Fibroblast of upper back skin (primary cell): ENCODE measurements at places on chromosomes 7 and 10.

- peak; percentile 39 for DNase-seq
These were observed 97.4 kb upstream of the PIK3CG start for GRCh38 chr7:106767498-106768323.

DNA sequence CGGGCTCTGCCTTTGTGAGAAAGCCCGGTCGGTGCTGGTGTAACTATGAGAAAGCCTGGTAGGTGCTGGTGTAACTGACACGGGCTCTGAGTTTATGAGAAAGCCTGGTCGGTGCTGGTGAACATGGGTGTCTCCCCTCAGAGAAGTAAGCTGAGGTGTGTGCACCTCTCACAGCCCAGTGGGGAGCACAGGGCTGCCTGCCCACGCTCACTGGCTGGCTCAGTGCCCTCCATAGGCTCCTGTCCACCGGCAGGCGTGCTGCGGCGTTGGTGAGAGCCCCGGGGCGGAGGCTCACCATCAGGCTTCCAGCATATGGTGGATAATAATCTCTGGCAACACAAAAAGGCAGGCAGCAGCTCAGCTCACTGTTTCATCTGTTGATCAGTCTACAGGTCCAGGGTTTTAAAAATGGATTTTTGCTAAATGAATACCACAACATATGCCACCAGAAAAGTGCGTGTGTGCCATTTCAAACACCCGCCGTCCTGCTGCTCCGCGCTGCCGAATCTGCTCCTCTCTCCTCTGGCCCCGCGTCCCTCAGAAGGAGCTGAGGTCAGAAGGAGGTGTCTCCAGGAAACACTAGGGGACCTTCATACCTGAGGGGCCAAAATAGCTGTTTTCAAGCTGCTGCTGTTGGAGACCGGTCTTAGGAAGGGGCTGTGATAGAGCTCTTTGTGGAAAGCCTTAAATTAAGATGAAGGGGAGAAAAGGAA lies 365.7 kb downstream of the DNAJB6 start:
- DNase-seq, result no peak

DNA sequence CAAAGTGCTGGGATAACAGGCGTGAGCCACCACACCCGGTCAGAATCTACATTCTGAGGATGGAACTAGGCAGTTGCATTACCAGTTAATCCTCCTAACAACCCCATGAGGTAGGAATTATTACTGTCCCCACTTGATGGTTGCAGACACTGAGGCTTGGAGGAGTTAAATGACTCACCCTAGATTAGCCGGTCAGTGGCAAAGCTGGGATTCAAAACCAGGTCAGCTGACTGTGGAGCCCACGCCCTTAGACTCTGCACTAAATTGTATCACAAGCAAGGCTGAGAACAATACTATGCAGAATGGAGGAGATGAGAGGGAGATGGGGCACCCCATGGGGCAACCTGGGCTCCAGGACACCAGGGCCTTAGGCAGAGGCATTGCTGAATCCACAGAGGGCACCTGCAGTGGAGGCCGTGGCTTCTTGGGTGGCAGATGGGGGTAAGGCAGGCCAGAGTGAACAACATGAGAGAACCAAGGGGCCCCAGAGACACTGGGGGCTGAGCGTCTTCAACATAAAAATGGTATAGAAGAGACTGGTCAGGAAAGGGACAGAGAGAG lies 723.4 kb downstream of the PARD3 start:
- no peak for DNase-seq

- DNase-seq, result no peak
These were observed 987.3 kb downstream of the CCSER2 start for GRCh38 chr10:85315657-85316056.

- no peak for DNase-seq
These were observed 30.9 kb downstream of the TRIM8 start for GRCh38 chr10:102675011-102675665.

- DNase-seq, result peak; percentile 16
These were observed 241.0 kb downstream of the WDR11 start for GRCh38 chr10:121091961-121092719.

- peak; percentile 68 for DNase-seq
These were observed 244.4 kb downstream of the RPS24 start for GRCh38 chr10:78278058-78278404.

- no peak for DNase-seq
These were observed 345.7 kb downstream of the GATA3 start for GRCh38 chr10:8400151-8400550.

DNA sequence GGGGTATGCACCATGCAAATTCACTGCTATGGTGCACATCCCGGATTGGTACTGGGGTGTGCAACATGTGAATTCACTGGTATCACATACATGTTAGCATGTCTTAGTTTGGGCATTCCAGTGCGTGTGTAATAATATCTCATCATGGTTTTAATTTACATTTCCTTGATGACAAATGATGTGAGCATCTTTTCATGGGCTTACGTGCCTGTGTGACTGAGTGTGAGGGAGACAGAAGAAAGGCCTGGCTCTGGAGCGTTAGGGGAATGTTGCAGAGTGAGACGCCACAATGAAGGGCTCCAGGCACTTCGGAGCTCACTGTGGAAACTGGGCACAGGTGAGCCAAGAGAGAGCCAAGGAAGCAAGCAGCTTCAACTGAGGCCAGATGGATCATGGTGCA lies 162.6 kb downstream of the UBE2H start:
- DNase-seq, result peak; percentile 51

DNA sequence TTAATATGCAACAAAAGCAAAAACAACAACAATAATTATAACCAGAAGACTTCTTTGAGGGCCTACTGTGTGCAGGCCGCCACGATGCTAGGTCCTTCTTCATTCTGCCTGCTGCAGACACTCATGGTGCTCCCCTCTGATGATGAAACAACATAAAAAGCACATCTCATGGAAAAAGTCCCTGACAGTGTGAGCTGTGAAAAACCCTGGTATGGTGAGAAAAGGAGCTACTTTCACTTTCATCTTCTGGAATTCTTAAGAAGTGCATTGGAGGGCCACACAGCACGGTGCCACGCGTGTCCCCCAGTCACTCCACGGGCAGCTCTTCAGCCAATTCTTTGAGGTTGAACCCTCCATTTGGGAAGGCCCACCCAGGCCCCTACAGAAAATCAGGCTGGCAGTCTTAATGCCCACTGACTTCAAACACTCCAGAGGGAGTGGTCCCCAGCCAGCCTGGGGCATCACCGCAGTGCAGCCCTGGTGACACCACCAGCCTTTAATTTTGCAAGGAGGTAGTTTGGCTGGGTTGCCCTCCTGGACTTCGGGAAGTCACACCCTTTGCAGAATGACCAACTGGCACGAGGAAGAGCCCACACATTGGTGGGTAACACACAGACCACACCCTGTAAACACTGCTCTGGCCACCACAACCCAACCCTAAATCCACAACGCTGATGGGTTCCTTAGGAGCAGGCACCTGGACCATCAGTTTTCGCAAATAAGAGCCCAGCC lies 7.7 kb downstream of the KCNMA1 start:
- DNase-seq, result no peak

GRCh38 chr10:3452683-3453361 lies 280.2 kb upstream of the PITRM1 start:
- peak; percentile 94 for DNase-seq

GRCh38 chr7:40303996-40304395 lies 169.2 kb downstream of the SUGCT start:
- DNase-seq, result no peak

DNA sequence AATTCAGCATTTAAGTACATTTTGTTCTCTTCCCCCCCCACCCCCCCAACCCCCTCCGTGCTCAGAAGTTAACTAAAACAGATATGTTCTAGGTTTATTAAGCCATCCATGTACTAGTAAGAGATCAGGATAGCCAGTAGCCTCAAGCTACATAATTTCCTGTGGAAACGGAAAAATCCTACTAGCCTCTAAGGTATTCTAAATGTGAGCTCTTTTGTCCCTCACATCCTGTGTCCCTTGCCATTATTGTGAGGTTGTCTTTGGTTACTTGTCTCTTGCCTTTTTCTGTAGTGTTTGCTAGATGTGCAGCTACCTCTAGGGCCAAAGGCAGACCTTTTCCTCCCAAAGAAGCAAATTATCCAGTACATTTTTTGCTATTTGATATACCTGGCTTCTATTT lies 92.1 kb downstream of the BTRC start:
- DNase-seq, result no peak

- peak; percentile 78 for DNase-seq
These were observed 15.2 kb downstream of the OAT start for GRCh38 chr10:124403548-124403947.

GRCh38 chr7:73683056-73683787 lies at the start of the genes BUD23 and DNAJC30:
TSS of gene BUD23 (plus strand) at chr7:73683597. CDS start at chr7:73683626, 29 bp downstream.
TSS of gene DNAJC30 (minus strand) at chr7:73683453. CDS start at chr7:73683423, 30 bp downstream.
- peak; percentile 95 for DNase-seq

- DNase-seq, result no peak
These were observed 169.5 kb downstream of the BBS9 start for GRCh38 chr7:33298848-33299247.

- DNase-seq, result peak; percentile 15
These were observed 20.5 kb upstream of the CFAP46 start for GRCh38 chr10:132962623-132963429.

DNA sequence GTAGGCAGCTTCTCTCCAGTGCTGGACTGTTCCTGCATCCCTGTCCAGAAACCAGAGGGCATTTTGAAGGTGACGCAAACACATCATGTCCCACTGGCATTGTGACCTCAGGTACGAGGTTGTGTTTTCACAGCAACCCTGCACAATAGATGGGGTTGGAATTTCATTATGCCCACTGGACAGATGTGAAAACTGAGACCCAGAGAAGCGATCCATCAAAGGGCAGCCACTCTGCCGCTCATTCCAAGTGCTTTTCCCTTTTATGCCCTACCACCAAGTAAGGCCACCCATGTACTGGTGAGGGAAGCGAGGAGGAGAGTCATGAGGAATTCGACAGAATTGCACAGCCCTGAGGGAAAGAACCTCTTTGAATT lies 63.3 kb downstream of the CALML3 start:
- no peak for DNase-seq

DNA sequence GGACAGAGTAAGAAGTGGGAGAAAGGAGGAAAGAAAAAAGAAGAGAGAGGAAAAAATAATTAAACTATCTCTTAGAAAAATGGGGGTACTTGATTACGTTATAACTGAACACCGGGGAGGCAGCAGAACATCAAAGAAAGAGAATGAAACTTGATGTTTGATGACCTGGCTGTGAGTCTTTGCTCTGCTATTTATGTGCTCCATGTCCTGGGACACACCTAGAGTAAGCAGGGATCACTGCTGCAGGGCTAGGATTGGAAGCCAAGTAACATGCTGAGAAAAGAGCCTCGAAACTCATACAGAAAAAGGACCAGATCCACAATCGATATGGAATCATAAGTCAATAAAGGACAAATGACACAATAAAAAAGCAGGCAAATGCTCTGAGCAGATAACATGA lies 56.7 kb upstream of the COL13A1 start:
- no peak for DNase-seq

DNA sequence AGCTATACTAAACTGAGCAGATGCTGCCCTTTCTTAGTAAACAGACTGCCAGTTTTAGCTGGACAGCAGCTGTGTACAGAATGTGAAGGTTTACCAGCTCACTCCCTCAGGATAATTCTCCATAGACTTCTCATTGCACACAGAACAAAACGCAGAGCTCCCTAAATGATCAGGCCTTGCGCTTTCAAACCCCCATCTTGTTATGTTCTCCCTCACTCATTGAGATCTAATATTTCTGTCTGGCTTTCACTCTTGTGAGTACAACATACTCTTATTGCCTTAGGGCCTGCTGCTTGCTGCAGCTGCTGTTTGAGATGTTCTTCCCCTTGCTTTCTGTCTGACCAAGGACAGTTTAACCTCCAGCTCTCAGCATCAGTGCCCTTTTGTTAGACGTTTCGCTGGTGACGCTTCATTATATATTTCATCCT lies 17.3 kb downstream of the VWDE start:
- no peak for DNase-seq

DNA sequence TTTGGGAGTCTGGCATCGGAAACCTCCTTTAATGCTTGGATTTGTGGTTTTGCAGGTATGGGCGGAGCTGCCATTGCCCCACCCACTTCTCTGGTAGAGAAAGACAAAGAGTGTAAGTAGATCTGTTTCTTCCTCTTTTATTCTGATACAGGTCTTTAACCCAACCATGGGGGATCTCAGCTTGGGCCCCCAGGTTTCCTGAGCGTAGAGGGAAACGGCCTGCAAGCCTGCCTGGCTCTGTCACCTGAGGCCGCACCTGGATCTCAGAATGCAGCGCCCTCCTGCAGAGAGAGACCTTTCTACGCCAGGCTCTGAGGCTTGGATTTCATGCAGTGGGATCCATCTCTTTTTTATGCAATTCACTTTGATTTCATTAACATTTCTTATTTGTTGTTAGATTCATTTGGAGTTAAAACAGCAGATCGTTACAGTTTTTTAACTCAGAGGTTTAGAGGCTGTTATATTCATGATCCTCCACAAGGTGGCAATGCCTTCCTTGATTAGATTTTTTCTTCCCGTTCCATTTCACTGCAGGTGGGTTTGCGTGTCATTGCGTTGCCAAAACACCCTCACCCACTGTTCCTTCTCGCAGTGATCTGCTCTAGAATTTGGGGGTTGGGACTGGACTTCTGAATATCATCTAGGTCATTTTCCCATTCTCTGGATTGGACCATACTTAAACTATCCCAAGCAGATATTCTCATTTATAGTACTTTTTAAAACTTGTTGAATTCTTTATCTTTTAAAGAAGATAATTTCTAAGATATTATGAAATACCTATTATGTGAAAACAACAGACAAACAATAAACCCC lies 20.0 kb downstream of the RBM17 start:
- DNase-seq, result peak; percentile 49
